ENCODE measurements at places on chromosomes 3 and 15. TPM values are rescaled to one million over a fixed set of nuclear protein-coding genes. Genes with fewer than 3 reads are reported as not detected.

The DNAJA4 gene
- total RNA-seq: 0.09 TPM

The ATOSA gene
- 4.0 TPM for total RNA-seq

The OR5H2 gene
- total RNA-seq: not detected

The COL6A5 gene
- not detected for total RNA-seq

The FBXO40 gene
- total RNA-seq: not detected

The HDDC3 gene
- 10.0 TPM for total RNA-seq

The ANKRD34C gene
- total RNA-seq: not detected

The SKOR1 gene
- not detected for total RNA-seq

All from SJSA1 (cell line).